ENCODE measurements at places on chromosomes 2 and 18.

GRCh38 chr2:150125708-150126107 is 361.8 kb downstream of the RND3 start:
- no peak for DNase-seq

DNA sequence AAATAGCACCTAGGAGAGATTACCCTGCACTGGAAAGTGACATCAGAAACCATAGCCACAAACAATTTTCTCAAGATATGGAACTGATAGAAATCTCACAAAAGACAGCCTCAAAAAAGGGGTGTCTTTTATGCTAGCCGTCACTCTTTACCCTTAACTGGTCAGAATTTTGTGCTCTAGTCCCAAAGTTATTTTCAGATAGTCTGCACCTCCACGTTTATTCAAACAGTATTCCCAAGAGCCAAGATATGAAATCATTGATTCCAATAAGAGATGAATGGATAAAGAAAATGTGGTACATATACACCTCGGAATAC is 23.5 kb upstream of the PMAIP1 start:
- DNase-seq: no peak

- no peak for DNase-seq
These were observed 40.1 kb upstream of the PTH2R start for GRCh38 chr2:208366215-208367127.

GRCh38 chr18:21997207-21998143 is 171.9 kb upstream of the GATA6 start:
- DNase-seq: peak; percentile 34

GRCh38 chr2:177691177-177691576 is 298.6 kb downstream of the AGPS start:
- no peak for DNase-seq

- DNase-seq: no peak
These were observed 219.4 kb downstream of the LDLRAD4 start for GRCh38 chr18:13437796-13438506.

- DNase-seq: no peak
These were observed 55.6 kb downstream of the FAM117B start for GRCh38 chr2:202690321-202690900.

DNA sequence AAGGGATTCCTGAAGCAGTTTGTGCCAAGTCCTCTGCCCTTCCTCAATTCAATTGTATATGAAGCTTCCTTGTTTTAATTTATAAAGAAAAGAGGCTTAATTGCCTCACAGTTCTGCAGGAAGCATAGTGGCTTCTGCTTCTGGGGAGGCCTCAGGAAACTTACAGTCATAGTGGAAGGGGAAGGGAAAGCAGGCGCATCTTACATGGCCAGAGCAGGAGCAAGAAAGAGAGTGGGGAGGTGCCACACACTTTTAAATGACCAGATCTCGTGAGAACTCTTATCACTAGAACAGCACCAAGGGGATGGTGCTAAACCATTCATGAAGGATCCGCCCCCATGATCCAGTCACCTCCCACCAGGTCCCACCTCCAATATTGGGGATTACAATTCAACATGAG is 114.2 kb downstream of the SGPP2 start:
- DNase-seq: no peak

DNA sequence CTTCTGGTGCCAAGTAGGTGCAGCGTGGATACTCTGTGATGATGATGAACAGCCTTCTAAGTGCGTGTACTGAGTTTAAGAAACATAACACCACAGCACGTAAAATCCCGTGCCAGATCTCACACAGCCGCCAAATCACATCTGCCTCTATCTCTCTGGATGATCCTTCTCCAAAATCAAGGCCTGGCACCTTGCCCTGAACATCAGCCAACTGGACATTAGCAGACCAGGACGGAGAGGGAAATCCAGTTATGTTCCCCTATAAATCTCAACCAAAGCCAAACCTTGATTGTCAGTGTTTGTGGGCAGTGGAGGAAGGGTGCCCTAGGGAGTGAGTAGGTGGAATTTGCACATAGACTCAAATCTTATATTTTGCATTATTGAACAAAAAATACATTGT is 164.3 kb downstream of the MIB1 start:
- no peak for DNase-seq

- DNase-seq: no peak
These were observed 441.6 kb upstream of the RAB12 start for GRCh38 chr18:8167673-8168072.

GRCh38 chr2:45191976-45192375 is 182.7 kb upstream of the SIX2 start:
- DNase-seq: no peak

GRCh38 chr2:37781028-37781427 is 109.6 kb upstream of the CDC42EP3 start:
- DNase-seq: peak; percentile 51

DNA sequence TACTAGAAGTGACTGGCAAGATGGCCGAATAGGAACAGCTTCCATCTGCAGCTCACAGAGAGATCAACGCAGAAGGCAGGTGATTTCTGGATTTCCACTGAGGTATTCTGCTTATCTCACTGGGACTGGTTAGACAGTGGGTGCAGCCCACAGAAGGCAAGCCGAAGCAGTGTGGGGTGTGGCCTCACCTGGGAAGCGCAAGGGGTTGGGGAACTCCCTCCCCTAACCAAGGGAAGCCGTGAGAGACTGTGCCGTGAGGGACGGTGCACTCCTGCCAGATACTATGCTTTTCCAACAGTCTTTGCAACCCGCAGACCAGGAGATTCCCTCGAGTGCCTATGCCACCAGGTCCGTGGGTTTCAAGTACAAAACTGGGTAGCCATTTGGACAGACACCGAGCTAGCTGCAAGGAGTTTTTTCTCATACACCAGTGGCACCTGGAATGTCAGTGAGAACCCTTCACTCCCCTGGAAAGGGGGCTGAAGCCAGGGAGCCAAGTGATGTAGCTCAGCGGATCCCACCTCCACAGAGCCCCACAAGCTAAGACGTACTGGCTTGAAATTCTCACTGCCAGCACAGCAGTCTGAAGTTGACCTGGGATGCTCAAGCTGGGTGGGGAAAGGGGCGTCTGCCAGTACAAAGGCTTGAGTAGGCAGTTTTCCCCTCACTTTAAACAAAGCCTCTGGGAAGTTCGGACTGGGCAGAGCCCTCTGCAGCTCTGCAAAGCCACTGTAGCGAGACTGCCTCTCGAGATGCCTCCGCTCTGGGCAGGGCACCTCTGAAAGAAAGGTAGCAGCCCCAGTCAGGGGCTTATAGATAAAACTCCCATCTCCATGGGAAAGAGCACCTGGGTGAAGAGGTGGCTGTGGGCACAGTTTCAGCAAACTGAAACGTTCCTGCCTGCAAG is 40.1 kb downstream of the PLEK start:
- no peak for DNase-seq

- DNase-seq: no peak
These were observed 20.8 kb downstream of the CRIM1 start for GRCh38 chr2:36376319-36376765.

DNA sequence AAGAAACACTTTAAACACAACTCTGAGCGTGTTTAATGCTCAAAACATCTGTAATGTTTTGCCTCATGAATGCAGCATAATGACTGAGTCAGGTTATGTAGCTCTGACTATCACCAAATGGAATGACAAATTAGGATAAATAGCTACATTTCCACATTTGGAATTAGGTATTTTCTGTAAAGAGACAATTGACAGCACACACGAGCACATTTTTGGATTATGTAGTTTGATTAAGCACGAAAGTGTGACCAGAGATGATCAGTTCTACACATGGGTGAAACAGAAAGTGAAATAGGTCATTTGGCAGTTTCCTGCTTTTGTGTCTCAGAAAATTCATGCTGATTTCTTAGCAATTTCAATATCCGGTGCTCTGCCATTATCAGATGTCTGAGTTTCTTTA is 29.0 kb downstream of the LPIN1 start:
- no peak for DNase-seq

- DNase-seq: no peak
These were observed 159.5 kb upstream of the GYPC start for GRCh38 chr2:126496493-126496892.

- DNase-seq: no peak
These were observed 63.4 kb upstream of the OTOS start for GRCh38 chr2:240203788-240204270.

- no peak for DNase-seq
These were observed 144.7 kb upstream of the ITGA4 start for GRCh38 chr2:181312515-181312927.

DNA sequence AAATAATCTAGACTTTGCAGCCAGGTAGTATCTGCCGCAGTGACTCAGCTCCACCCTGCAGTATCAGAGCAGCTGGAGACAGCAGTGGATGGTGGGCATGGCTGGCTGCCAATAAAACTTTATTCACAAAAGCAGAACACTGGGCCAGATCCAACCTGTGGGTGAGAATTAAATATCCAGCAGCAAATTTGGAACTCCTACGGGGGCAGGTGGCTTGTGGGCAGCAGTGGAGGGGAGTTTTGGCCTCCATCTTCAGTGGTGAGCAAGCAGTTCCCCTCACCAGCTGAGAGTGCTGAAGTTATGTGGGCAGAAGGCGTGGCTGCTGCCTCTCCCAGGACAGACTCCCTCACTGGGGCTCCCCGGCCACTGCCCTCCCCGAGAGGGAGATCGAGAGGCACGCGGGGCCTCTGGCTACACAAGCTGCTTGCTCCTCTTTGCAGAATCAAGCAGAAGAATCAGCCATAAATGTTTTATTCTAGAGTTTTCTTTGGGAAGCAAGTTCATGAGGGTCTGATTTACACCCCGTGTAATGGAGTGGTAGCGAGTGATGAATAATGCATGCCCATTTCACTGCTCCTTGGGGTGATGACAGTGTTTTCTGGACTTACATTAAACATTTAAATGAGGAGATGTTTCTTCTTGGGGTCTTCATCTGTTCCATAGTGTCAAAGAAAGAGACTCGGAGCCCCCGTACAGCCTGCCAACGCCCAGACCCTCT is 204.3 kb downstream of the SEPTIN10 start:
- no peak for DNase-seq

DNA sequence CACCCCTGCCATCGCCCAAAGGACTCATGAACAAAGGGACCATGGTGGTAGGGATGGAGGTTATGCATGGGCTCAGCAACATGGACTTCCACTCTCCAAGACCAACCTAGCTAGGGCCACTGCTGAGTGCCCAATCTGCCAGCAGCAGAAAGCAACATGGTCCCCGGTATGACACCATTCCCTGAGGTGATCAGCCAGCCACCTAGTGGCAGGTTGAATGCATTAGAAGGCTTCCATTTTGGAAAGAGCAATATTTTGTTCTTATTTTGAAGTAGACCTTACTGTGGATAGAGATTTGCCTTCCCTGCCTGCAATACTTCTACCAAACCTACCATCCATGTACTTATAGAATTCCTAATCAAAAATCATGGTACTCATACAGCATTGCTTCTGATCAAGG is 99.8 kb downstream of the METTL4 start:
- DNase-seq: no peak

DNA sequence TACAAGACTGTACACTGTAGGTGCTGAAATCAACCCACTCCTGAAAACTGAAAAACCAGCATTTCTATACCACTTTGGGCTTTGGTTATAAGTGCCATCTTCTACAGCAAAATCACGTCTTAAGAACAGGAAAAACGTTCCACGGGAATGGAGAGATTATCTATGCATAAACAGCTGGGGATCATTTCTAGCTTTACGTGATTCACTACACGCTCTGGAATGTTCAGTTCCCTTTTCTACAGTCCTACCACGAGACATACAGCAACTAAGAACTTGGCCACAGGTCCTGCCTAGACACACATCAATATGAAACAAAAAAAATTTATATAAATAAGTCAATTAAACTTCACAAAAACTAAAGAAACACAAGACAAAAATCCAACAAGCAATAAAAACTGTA is 3.6 kb downstream of the CXCR4 start:
- DNase-seq: no peak

- DNase-seq: no peak
These were observed 76.3 kb downstream of the COLEC12 start for GRCh38 chr18:424071-424661.

DNA sequence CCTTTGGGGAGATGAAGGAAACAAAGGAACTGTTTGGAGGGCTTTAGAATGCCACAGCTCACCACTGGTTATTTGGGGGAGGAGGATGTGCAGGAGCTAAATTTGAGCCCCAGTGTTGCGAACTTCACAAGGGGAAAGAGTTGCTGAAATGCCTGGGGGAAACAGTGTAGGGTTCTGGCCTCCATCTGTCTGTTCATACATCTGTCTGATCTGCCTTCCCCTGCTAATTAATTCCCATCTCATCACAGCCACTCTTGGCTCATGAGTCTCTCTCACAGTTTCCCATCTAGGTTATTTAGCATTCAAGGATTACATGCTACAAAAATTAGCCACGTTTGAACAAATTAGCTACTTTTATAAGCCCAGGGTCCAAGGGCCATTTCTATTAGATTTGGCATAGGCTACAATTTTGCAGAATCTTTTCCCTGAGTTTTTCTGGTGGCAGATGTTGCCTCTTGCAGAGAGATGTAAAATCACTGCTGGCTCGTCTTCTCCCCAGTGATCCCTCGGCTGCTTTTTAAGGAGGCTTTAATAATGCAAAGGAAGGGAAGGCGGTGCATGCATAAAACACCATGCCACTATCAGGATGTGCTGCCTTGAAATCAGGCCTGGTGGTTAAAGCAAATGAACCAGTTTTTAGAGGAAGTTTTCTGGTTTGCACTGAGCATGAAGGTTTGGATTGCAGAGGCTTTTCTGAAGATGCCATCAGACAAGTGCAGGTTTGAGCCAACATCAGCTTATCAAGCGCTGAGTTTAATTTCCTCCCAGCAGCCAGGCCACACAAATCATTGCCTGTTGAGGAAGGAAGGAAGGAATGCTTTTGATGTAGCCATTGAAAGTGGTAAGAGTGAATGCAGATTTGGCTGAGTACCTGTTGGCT is 35.0 kb downstream of the ADD2 start:
- no peak for DNase-seq

GRCh38 chr2:150978053-150978452 is 283.6 kb downstream of the RBM43 start:
- no peak for DNase-seq

DNA sequence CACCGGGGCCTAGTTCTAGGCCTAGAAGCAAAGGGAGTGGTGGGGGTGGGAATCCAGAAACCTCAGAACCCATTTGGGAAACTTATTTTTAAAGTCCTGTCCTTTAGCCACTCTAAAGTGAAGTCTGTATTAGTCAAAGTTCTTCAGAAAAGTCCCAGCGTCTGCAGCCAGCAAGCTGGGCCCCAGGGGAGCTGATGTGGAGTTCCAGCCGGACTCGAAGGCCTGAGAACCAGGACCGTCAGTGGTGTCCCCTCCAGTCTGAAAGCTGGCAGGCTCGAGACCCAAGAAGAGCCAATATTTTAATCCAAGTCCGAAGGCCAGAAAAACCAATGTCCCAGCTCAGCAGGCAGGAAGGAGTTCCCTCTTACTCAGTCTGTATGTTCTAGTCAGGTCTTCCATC is 32.4 kb downstream of the ID2 start:
- DNase-seq: no peak
